SHP77 treated with DMSO at 0.1 percent for 48 hours (cell line): ENCODE measurements at places on chromosomes 7 and 10.

GRCh38 chr10:113970641-113971040 lies 73.0 kb upstream of the ADRB1 start:
- DNase-seq = no peak

GRCh38 chr10:113491967-113492565 lies 60.8 kb upstream of the HABP2 start:
- no peak for DNase-seq

GRCh38 chr10:650441-650851 lies 39.0 kb downstream of the DIP2C start:
- no peak for DNase-seq

DNA sequence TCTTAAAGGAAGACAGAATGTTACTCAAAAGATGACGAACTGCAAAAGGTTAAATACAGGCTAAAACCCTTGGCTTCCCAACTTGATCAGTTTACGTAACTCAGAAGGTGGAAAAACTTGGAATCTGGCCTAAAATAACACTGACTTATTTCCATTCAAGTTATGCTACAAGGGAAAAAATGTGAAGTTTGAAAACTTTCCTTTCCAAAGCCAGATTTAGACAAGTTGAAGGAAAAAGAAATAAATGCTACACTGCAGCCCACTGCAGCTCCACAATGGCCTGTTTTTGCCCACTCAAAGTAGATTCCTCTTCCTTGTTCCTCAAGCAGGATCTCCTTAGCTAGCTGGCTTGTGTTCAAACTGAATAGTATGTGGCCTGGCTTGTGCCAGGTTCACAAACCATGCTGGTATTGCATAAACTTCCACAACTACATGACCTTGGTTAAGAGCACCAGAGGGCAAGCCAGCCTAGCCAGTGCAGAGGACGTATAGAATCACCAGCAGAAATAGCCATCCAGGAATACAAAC lies 166.2 kb downstream of the CPEB3 start:
- DNase-seq = no peak

DNA sequence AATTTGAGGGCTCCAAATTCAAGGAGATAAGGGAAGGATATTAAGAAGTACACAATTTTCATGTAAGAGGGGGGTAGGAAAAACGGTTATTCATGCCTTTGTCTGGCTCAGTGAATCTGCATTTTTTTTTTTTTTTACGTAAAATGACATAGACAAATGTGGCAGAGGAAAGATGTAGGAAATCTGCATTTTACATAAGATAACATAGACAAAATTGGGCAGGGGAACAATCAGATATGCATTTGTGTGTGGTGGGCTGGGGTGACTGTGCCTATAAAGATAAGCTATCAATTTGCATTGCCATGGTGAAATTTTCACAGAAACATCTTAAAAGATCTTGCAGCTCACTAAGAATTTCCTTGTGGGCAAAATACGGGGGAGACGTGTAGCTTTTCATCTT lies 92.7 kb upstream of the GPR141 start:
- no peak for DNase-seq

DNA sequence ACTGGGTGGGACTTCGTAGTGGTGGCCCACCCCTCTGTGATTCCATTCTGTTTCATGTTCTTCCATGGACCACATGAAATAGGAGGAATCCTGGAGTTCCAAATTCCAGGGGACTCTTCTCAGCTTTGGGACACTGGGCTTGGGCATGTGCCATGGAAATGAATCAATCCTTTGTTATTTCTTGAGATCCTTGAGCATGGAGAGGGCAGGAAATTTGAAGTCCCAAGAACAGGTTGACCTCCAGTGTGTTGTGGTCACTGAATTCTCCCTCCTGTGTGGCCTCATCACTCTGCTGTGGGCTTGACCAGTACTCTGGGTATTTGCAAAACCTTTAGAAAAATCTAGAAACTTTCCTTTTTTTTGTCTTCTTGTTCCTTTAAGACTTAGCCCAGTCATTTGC lies 22.7 kb downstream of the TACR2 start:
- DNase-seq = no peak

DNA sequence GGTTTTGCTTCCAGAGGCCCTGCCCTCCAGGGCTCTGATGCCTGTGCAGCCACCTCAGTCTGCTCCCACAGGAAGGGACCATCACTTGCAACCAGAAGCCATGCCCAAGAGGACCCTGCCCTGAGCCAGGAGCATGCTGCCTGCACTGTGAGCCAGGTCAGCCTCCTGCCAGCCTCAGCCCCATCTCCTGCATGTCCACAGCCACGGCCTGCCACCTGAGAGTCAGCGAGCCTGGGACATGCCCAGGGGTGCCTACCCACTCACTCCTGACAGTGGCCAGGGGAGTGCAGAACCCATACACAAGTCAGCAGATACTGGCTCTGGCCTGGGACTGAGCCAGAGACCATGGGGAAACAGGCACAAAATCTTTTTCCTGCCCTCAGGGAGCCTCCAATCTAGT lies 6.6 kb upstream of the KCP start:
- no peak for DNase-seq

- no peak for DNase-seq
Observed at GRCh38 chr7:131031099-131031868, 296.4 kb upstream of the MKLN1 start.
